ENCODE measurements at places on chromosomes 12 and 14.

DNA sequence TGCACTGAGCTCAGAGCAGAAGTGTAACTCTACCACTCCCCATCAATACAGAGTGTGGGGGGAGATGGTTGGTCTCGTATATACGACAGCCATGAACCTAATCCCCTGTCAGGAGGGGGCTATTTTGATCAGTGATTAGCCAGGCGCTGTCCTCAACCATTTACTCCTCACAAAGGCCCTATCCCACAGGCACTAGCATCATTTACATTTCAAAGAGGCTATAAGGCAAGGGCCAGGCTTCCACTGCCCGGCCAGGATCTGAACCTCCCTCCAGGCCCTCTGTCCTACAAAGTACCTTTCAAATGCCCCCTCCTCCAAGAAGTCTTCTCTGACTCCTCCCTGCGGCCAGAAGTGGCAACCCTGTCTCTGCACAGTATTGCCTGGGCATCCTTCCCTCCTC, 74.7 kb downstream of the ITPK1 start:
- DNase-seq = no peak

GRCh38 chr12:106113042-106113441, 25.7 kb downstream of the NUAK1 start:
- no peak for DNase-seq

DNA sequence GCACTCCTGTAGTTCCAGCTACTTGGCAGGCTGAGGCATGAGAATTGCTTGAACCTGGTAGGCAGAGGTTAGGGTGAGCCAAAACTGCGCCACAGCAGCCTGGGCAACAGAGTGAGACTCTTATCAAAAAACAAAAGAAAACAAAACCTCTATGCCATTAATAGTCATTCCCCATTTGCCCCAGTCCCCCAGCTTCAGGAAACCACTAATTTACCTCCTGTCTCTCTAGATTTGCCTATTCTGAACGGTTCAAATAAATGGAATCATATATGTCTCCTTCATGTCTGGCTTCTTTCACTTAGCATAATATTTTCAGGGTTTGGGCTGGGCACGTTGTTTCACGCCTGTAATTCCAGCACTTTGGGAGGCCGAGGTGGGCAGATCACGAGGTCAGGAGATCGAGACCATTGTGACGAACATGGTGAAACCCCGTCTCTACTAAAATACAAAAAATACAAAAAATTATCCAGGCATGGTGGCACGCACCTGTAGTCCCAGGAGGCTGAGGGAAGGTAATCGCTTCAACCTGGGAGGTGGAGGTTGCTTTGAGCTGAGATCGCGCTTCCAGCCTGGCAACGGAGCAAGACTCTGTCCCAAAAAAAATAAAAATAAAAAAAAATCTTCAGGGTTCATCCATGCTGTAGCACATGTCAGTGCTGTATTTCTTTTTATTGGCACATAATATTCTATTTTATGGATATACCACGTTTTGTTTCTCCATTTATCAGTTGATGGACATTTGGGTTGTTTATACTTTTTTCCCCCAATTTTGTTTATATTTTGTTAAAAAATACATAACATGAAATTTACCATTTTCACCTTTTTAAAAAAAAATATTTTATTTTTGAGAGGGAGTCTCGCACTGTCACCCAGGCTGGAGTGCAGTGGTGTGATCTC, 31.9 kb downstream of the KNTC1 start:
- no peak for DNase-seq

DNA sequence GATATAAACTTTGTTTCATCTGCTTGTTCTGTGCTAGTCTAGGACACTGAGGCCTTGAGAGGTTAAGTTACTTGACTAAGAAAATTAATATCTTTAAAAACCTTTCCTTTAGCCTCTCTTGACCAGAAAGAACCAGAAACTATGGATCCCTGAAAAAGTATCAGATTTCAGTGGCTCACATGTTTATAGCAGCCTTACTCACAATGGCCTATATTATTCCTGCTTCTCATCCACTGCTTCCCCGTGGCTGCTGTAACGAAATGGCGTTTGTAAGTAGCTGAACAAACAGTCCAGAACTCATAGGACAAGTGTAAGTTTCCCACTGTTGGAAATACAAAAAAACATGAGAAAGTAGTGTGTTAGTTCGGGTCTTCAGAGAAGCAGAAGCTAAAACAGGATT, 3.2 kb upstream of the PYGL start:
- peak; percentile 64 for DNase-seq

DNA sequence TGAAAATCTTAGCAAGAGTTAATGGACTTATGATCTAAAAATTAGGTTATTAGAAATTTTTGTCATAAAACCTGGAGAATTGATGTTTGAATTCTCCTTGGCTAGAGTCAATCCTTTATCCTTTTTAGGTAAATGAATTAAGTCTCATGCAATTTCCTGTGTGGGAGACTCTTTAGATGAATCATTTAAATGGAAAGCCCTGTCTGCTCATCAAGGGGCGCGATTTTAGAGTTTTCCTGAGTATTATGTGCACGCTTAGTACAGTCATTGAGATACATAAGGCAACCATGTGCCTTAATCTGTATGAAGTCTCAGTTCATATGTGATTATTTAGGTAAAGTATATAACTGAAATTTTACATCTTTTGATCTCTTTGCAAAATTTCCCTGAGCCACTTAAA, 974.7 kb downstream of the NRXN3 start:
- DNase-seq = no peak

DNA sequence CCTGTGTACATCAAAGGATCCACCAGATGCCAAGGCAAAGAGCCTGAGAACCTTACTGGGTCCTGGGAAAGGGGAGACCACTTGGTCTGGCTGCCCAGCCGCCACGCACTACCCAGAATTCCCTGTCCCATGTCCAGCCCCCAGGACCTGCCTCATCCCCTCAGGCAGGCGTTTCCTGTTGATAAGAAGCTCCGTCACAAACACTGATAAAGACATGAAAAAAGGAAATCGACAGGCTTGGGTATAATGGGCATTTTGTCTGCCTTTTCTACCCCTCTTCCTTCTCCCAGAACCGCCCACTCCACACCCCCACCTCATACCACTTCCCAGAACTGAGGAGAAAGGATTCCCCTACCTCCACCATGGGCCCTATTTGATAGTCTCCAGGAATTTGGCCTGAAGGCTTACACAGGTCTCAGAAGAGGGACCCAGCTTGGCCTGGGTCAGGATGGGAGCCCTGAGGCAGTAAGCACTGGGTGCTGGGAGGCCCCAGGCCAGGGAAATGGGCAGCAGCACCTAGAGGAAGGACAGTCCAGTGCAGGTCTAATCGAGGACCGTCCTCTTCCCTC, 18.8 kb downstream of the ACVRL1 start:
- no peak for DNase-seq

DNA sequence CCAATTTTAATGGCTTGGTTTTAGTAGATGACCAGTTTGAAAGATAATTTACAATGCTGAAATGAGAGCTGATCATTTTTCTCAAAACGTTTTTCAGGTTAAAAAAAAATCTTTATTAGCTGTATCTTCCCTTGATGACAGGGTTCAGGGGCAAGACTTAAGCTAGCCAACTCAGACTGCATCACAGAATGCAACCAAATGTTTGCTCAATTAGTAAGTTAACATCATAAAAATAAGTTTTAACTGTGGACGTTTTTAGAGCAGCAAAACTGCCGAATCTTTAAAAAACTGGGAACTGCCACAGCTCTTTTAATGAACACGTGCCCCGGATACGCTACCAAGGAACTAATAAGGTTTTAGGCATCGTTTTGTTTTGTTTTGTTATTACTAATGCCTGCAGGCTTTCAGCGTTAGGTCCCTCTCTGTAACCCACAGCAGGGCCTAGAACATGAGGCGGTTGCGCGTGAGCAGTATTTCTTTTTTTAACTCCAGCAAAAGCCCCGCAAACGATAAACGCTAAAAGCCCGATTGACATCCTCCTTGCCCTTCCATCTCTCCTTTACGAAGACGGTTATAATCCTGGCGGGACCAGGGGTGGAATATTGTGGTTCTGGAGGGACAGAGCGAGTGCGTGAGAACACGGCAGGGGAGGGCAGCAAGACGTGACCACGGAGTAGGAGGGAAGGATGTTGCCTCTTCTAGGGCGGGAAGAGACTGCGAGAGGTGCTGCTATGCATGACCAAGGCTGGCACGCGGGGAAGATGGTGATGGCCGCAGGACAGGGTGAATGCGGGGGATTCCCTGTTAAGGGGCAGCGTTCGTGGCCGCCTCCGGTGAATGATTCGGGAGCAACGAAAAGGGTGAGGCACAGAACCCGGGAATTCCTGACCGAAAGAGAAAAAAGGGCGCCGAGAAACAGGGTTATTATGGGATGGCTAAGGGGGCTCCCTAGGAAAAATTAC, 652 bp downstream of the SUPT16H start:
- peak; percentile 64 for DNase-seq

DNA sequence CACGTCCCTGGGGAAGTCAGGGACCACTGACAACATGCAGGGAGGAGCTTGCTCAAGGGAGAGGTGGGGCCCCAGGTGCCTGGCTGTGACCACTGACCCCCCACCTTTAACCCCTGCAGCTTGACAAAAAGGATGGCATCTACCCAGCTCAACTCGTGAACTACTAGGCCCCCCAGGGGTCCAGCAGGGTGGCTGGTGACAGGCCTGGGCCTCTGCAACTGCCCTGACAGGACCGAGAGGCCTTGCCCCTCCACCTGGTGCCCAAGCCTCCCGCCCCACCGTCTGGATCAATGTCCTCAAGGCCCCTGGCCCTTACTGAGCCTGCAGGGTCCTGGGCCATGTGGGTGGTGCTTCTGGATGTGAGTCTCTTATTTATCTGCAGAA, 26.3 kb downstream of the HIP1R start:
- no peak for DNase-seq

- DNase-seq = peak; percentile 89
Measured at GRCh38 chr12:62631471-62632410, 165.1 kb downstream of the MON2 start.

- no peak for DNase-seq
Measured at GRCh38 chr12:29304388-29304787, 76.6 kb downstream of the ERGIC2 start.

DNA sequence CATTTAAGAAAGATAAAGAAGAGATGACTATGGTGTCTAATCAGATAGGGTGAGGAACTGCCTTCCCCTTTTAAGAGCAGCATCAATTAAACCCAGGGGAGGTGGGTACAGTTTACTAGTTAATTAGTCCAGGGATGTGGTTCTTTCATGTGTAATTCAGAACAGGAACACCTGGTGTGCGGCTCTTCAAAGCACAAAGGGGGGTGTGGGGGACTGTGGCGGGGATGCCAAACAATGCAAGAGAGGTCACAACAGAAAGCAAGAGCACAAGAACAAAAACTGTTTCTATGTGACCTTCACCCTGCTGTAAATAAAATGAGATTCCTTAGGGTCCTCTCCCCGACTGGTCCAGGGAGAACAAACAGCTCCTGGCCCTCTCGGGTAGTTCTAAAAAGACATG, 183.9 kb upstream of the SOX5 start:
- no peak for DNase-seq
